Karpas-422 (cell line): ENCODE measurements at places on chromosomes 12 and 14. TPM values are rescaled to one million over a fixed set of nuclear protein-coding genes. Genes with fewer than 3 reads are reported as not detected.

The TPH2 gene
- not detected in 2 replicates for total RNA-seq

The WNT1 gene
- total RNA-seq = not detected in 2 replicates

GRCh38 chr12:94204499-94205247, 56.3 kb downstream of the PLXNC1 start:
- no peaks in the 10 kb centered on the region for H3K27me3 ChIP-seq
- peak; percentile 77 for DNase-seq
- H3K36me3 ChIP-seq = no peaks in the 10 kb centered on the region
- H3K4me3 ChIP-seq = peak overlapping the region; percentile 25

DNA sequence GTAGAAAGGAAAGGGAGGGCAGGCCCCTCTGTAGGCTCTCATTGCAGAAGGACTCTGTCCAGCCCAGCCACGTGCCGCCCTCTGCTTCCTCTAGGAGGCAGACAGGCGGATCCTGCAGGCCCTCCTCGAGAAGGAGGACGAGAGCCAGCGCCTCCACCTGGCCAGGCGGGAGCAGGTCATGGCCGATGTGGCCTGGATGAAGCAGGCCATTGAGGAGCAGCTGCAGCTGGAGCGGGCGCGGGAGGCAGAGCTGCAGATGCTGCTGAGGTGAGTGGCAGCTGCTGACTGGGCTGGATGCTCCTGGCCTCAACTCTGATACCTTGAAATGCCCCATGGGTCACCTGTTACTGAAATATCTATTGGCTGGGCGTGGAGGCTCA, 10.9 kb downstream of the TCHP start:
- H3K4me1 ChIP-seq = no peaks in the 10 kb centered on the region
- H3K27me3 ChIP-seq = no peaks in the 10 kb centered on the region
- peak; percentile 65 for DNase-seq
- H3K4me3 ChIP-seq = no peak overlapping the region

DNA sequence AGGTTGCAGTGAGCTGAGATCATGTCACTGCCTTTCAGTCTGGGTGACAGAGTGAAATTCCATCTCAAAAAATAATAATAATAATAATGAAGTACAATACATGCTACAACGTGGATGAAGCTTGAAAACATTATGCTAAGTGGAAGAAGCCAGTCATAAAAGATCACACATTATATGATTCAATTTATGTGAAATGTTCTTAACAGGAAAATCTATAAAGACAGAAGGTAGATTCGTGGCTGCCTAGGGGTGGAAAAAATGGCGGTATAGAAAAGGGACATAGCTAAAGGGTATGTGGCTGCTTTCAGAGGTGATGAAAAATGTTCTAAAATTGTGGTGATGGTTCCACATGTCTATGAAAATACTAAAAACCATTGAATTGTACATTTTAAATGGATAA, 41.0 kb upstream of the AMIGO2 start:
- H3K4me3 ChIP-seq = no peak overlapping the region
- DNase-seq = no peak
- H3K4me1 ChIP-seq = no peaks in the 10 kb centered on the region; the same call in 1 of the 2 replicates
- peaks cover 5% of the 10 kb centered on the region; the same call in 1 of the 2 replicates for H3K27me3 ChIP-seq

- no peak overlapping the region for H3K27ac ChIP-seq
- no peak overlapping the region for H3K4me3 ChIP-seq
- H3K4me1 ChIP-seq = no peaks in the 10 kb centered on the region
- no peaks in the 10 kb centered on the region for H3K27me3 ChIP-seq
Observed at GRCh38 chr14:99136047-99136400, 136.0 kb downstream of the BCL11B start.
